ENCODE measurements at places on chromosomes 13 and 19. TPM values are rescaled to one million over a fixed set of nuclear protein-coding genes. Genes with fewer than 3 reads are reported as not detected.

DNA sequence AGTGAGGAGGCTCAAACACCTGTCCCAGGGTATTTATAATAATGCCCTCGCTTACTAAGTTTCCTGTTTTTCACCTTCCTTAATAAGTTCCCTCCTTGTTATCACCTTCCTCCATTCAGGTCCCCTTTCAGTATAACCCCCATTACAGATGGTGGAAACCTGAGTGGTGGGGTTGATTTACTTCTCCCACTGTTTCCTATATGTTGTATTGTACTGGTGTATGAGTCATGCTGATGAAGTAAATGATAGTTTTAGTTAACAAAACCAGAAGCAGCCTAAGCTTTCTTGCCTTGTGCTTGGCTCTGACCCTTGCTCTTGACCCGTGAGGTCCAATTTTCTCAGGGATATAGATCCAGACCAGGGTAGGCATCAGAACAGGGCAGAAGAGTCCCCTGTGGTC is 22.3 kb upstream of the TNFSF11 start:
- no peak for DNase-seq

DNA sequence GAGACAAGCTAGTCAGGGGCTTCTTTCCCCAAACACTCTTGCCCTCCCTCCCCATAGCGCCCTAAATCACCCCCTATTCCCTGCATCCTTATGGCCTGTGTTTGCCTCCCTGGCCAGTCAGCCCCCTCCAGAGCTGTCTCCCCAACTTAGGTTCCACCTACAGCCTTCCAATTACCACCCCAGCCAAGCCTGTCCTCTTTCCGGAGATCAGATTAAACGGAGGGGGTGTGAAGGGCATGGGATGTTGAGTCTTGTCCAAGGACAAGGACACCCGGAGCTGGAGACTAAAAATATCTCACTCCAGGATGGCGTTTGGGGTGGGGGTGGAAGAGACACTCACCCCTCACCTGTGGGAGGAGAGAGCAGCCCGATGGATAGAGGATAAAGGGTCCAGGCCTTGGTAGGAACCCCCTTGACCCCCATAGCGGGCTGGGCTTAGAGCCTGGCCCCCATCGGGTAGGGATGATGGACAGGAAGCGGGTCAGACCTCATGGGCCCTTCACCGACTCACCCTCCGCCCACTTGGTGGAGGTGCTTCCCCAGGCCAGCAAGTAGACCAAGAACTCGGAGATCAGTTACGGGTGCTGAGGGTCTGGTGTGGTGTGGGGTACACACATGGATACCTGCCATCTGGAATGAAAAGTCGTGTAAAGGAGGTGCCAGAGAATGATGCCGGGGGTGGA is 6.0 kb downstream of the ZNF865 start:
- DNase-seq, result no peak

DNA sequence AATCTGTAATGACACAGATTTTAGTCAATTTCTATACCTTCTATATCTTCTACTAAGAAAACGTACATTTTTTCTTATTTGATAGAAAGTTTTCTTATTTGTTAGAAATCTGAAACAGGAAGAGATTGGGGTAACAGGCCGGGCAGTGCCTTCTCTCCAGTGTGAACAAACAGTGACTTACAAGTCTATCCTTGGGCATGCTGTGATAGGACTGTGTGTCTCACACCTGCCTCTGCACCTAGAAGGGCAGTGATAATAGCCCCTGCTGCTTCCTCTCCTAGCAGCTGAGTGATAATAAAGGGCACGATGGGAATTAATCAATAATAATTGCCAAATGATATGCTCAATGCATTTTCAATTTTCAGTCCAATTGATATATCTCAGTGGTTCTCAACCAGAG is 1.4 kb downstream of the TMEM272 start:
- no peak for DNase-seq

- peak; percentile 62 for DNase-seq
These were observed 692 bp downstream of the RGS9BP start for GRCh38 chr19:32676186-32676894.

- no peak for DNase-seq
These were observed 7.0 kb upstream of the CDC42EP5 start for GRCh38 chr19:54480051-54480450.

Gene KLF5
- total RNA-seq, result 0.66 TPM

DNA sequence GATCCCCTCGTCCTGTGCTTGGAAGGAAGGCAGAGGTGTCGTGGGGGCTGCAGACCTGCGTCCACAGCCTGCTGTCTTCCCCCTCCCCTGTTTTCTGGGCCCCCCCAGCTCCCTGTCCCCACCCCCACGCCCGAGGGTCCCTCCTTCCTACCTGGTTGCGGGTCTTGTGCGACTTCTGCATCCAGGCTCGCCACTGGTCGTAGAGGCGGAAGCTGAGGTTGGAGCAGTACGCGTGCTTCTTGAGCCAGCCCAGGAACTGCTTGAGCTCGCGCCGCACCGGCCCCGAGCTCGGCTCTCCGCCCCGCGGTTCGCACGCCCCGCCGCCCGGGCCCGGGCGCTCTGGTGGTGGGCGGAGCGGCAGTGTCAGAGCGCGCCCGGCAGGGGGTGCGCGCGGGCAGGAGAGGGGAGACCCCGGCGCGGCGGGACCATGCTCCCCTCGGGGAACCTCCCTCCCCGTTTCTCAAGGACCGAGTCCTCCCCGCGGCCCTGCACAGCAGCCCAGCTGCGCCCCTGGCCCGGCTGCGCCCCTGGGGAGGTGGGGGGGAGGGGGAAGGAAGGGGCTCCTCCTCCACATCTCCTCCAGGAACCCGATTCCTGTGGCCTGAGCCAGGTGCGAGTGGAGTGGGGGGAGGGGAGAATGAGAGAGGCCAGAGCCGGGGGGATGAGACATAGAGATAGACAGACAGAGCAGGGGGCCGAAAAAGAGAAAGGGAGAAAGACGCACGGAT is 5.7 kb downstream of the REX1BD start:
- DNase-seq, result peak; percentile 91

GRCh38 chr19:12796146-12797071 is 5.1 kb downstream of the JUNB start:
- DNase-seq, result peak; percentile 96

- DNase-seq, result no peak
These were observed 35.9 kb downstream of the RAB20 start for GRCh38 chr13:110525328-110526319.

DNA sequence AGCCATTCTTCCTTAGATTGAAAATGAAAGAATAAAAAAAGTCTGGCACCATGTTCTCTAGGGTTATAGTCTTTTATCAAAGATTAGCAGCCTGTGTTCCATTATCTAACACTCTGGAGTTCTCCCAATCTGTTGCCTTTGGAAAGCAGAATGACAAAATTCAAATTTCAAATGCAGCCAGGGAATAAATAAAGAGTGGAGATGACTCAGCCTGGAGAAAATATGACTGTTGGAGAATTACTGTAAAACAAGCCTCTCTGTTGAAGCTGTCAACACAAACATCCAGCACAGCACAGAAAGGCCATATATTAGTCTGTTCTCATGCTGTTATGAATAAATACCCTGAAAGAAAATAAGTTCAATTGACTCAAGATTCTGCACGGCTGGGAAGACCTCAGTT is 650.5 kb upstream of the SLC10A2 start:
- no peak for DNase-seq

Gene PCDH9
- 0.31 TPM for total RNA-seq

Gene ZNF610
- total RNA-seq, result 6.3 TPM

Gene ZNF492
- 0.39 TPM for total RNA-seq
